ENCODE measurements at places on chromosomes 5 and 9. TPM values are rescaled to one million over a fixed set of nuclear protein-coding genes. Genes with fewer than 3 reads are reported as not detected.

BTNL3 gene
- total RNA-seq, result not detected

RGS7BP gene
- total RNA-seq, result 1.8 TPM

C5orf58 gene
- not detected for total RNA-seq

MAP1B gene
- 10.4 TPM for total RNA-seq

- DNase-seq, result no peak
Measured at GRCh38 chr5:170286386-170286925, 11.1 kb downstream of the LCP2 start.

GRCh38 chr9:83765376-83765775, 52.2 kb downstream of the GKAP1 start:
- DNase-seq, result no peak

DNA sequence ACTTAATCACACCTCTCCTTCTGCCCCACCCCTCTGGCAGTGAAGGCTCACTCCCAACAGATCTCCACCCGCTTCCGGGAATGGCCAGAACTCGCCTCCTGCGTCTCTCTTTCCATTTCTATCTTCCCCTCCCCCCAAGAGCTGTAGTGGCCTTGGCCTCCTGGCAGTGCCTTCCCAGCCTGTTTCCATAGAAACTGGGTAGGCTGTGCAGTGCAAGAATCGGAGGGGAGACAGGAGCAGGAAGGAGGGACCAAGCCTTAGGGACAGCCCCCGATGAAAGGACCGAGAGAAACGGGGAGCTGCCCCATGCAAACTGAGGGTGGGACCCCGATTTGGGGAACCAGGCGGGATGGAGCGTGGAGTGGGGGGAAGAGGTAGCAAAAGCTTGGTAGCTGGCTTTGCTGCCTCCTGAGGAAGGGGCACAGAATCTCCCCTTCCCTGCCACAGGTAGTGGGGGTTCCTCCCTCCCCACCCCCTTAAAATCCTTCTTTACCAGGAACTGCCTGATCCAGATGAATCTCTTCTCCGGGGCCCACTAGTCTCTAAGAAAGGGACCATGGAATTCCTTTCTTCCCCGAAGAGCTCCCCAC, 4.5 kb upstream of the PCDH1 start:
- peak; percentile 70 for DNase-seq

DNA sequence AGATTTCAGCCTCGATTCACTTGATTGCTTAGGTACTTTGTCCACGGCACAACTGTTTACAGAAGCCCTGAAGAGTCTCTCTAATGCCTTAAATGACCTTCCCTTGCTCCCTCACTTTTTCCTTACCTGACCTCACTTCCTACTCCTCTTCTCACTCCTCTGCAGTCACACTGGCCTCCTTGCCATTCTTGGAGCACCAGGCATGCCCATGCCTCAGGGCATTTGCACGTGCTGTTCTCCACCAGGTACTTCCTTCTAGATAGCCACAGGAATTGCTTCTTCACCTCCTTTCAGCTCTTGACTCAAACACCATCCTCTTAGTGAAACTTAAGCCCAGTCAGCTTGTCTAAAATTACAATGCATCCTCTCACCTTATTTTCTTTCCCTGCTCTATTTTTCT, 52.4 kb upstream of the TRAF1 start:
- DNase-seq, result no peak

- DNase-seq, result no peak
Measured at GRCh38 chr5:137606401-137606800, 107.3 kb upstream of the SPOCK1 start.
